ENCODE measurements at places on chromosomes 12 and 14.

DNA sequence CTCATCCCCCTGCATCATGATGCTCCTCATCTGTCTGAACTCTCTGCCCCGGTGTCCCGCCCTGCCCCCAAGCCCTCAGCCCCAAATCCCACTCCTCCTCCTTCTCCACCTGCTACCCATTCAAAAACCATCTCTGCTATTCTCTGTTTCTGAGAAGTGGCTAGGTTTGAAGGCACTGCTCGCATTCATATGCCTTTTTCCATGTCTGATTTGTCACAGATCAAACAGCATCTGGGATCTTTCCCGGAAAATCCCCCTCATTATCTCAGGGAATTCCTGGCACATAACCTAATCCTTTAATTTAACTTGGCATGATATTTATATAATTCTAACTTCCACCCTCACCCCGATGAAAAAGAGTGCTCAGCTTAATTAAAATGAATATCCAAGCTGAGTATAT is 3.3 kb upstream of the ADAM20 start:
- no peaks in the 10 kb centered on the region for H3K4me1 ChIP-seq
- H3K27me3 ChIP-seq = no peaks in the 10 kb centered on the region
- no peak for DNase-seq
- no peak overlapping the region for H3K27ac ChIP-seq
- peaks cover 6% of the 10 kb centered on the region for H3K36me3 ChIP-seq
- H3K4me3 ChIP-seq = no peak overlapping the region

DNA sequence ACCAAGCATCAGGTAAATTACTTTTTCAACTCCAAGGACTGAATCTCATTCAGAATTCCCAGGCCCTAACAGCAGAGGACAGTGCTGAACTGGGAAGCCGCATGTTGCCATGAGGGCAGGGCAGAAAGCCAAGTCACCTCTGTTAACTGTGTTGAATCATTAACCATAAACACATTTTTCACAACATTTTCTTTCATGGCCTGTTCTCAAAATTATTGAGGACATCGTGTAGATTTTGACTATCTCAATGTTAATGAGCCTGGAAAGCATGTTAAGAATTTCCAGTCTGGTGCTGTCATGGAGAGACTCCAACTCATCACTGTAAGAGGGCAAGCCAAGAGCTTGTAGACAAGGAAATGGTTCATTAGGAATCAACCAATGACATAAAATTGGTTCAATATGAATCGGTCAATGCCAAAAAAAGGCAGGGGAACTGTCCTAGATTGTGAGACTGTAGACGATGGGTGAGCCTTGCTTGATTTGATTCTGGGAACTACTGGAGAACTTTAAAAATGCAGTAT is 33.7 kb downstream of the CPM start:
- no peaks in the 10 kb centered on the region for H3K27me3 ChIP-seq
- no peaks in the 10 kb centered on the region for H3K36me3 ChIP-seq

DNA sequence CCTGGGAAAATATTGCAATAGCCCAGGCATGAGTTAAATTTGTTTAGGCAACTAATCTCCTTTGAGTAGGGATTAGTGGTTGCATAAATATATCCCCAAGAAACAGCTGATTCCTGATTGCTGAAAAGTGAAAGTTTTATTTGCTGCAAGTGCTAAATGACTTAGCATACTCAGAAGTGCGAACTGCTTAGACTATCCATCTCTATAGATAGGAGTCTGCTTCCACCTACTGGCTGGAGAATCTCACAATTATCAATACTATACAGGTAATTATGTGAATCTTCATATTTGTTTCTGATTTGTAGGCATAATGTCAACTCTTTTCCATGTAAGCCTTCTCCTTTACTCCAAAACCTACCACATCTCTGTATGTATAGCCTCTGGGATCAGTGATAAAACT is 12.0 kb upstream of the SLCO1B3 start:
- no peaks in the 10 kb centered on the region for H3K4me1 ChIP-seq
- H3K27ac ChIP-seq = no peak overlapping the region
- peaks cover 24% of the 10 kb centered on the region for H3K27me3 ChIP-seq

DNA sequence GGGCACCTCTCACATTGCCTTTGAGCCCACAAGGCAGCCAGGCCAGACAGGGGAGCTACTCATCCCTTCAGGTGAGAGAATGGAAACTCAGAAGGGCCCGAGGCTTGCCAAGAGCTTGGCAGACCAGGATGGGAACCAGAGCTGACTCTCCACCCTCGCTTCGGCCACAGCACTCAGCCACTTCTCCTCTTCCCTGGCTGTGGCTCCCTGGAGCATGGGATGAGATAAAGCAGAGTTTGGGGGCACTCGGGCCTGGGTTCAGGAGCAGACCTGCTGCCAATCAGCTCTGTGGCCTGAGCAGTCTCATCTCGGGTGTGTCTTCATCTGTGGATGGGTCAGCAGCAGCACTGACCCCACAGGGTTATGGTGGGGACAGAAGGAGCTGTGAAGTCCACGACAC is 20.0 kb upstream of the CCDC85C start:
- no peak overlapping the region for H3K27ac ChIP-seq
- peaks cover 7% of the 10 kb centered on the region for H3K4me1 ChIP-seq
- no peaks in the 10 kb centered on the region for H3K27me3 ChIP-seq
- H3K4me3 ChIP-seq = no peak overlapping the region

DNA sequence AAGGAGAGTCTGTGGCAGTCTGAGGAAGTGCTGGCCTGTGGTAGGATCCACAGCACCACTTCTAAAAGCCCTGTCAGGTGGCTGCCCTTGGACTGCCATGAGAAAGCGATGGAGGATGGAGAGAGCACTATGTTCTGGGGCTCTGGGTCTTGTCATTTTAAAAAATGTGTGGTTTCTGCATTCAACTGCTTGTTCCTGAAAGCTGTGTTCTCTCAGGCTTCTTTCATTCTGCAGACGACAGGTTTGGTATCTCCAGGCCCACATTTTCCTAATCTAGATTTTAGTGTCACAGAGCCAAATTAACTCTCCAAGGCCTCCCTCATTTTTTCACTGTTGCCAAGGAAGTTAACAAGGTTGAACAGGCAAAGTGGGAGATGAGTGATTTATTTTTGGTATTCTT is 10.5 kb downstream of the OVCH1 start:
- H3K36me3 ChIP-seq = no peaks in the 10 kb centered on the region
- H3K4me1 ChIP-seq = no peaks in the 10 kb centered on the region
- DNase-seq = no peak
- no peak overlapping the region for H3K27ac ChIP-seq
- no peak overlapping the region for H3K4me3 ChIP-seq

GRCh38 chr12:67656251-67656650 is 7.7 kb downstream of the DYRK2 start:
- no peaks in the 10 kb centered on the region for H3K27me3 ChIP-seq
- no peaks in the 10 kb centered on the region for H3K4me1 ChIP-seq
- no peak for DNase-seq

- no peak overlapping the region for H3K4me3 ChIP-seq
- no peaks in the 10 kb centered on the region for H3K4me1 ChIP-seq
- H3K27ac ChIP-seq = peak overlapping the region; percentile 69
- H3K36me3 ChIP-seq = no peaks in the 10 kb centered on the region
Observed at GRCh38 chr14:28661171-28661772, 105.3 kb upstream of the FOXG1 start.

DNA sequence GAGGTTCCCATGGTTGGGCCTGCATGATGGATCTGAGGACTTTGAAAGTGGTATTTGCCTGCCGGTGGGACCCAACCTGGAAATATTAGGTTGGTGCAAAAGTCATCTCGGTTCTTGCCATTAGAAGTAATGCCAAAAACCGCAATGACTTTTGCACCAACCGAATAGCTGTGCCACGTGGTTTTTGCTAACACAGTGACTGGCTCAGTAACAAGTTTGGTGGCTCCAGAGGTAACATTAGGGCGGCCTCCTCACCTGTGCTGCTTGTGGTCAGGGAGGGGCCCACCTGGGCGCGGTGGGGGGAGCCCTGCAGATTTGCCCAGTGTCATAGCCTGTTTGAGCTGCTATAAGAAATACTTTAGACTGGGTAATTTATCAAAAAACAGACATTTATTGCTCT is 1.8 kb downstream of the BDKRB2 start:
- H3K27me3 ChIP-seq = no peaks in the 10 kb centered on the region
- no peak overlapping the region for H3K4me3 ChIP-seq
- DNase-seq = no peak
- no peaks in the 10 kb centered on the region for H3K36me3 ChIP-seq
- peaks cover 16% of the 10 kb centered on the region for H3K4me1 ChIP-seq
- no peak overlapping the region for H3K27ac ChIP-seq

DNA sequence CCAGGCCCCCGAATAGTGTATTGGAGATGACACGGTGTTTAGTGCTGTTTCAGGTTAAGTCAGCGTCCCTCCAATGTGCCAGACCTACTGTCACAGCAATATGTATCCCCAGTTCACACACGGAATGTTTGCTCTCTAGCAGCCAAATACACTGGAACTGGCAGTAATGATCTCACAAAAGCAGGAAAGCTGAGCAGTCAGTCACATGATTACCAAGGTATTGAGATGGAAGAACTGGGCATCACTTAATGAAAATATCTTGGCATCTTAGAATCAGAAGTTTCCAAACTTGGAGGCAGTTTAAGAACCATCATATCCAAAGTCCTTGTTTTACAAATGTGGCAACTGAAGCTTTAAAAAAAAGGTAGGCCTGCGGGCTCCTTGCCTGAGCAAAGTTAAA is 23.3 kb downstream of the NINJ2 start:
- H3K27ac ChIP-seq = no peak overlapping the region
- H3K4me1 ChIP-seq = no peaks in the 10 kb centered on the region
- peak; percentile 41 for DNase-seq
- no peaks in the 10 kb centered on the region for H3K36me3 ChIP-seq
- H3K27me3 ChIP-seq = no peaks in the 10 kb centered on the region

DNA sequence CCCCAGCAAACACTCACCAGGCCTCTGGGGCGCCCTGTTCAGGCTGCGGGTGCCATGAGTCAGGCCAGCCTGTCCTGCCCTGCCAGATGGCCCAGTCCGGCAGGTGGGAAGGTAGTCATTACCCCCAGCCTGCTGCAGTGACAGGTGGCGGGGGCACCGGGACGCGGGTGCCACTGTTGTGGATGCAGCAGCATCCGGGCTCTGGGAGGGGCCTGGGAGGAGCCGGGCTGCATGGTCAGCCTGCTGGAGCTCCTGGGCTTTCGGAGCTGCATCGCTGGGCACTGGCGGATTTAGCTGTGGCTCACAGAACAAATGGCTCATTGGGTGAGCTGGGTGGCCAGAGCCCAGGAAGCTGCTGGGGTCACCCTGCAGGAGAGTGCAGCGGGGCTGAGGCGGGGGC is 13.5 kb downstream of the CEP170B start:
- no peaks in the 10 kb centered on the region for H3K27me3 ChIP-seq
- no peak overlapping the region for H3K27ac ChIP-seq
- H3K36me3 ChIP-seq = peaks cover 16% of the 10 kb centered on the region

GRCh38 chr14:81305743-81306142 is 85.0 kb upstream of the GTF2A1 start:
- no peaks in the 10 kb centered on the region for H3K4me1 ChIP-seq
- H3K27ac ChIP-seq = no peak overlapping the region
- no peak for DNase-seq
- H3K4me3 ChIP-seq = no peak overlapping the region

DNA sequence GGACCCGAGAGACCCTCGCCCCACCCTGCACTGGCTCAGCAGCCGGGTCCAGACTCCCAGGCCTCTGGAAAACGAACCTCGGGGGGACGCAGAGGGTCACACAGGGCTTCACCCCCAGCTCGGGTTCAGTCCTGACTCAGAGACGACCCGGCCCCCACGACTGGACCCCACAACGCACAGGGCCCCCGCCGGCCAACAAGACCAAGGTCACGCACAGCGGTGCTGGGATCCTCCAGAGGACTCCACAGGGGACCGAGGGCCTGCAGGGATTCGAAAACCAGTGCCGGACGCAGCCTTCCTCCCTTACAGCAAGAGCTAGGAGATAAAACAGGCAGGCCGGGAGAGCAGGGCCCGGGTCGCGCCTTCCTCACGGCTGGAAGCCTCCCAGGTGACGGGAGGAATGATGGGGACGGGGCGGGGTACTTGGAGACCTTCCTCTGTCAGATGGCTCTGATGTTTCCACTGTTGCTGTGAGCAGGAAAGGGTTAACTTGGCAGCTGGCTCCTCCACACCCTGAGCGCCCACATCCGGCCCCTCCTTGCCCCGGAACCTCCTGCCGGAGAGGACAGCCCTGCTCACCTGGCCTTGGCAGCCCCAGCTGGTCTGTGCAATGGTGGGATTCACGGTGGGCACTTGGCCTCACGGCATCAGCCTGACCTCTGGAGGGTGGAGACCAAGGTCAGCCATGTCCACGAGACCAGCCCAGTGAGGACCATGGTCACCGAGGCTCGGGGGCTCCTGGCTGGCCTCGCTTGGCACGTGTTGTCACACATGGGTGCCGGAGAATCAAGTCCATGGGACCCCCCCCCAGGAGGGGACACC is 46.2 kb downstream of the GALNT9 start:
- no peaks in the 10 kb centered on the region for H3K27me3 ChIP-seq
- no peaks in the 10 kb centered on the region for H3K36me3 ChIP-seq
- no peak overlapping the region for H3K4me3 ChIP-seq
- DNase-seq = peak; percentile 90
- no peak overlapping the region for H3K27ac ChIP-seq

DNA sequence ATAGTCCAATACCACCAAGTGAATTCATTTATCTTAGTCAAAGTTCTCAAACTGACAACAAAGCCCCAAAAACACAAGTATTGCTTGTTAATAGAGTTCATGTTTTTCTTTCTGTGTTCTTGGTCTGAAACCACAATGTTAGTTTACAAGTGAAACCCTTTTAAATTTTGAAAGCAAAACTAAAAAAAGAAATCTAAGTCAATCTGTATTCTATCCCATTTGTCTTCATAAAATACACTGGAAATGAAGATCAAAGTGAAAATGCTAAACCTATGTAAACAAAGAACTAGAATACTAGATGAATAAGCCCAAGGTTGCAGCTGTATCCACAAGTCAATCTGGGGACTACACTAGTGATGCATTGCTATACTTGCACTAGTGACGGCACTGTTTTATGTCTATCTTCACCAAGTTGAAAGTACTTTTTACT is 10.4 kb downstream of the MAP4K5 start:
- no peak overlapping the region for H3K4me3 ChIP-seq
- no peak for DNase-seq
- H3K4me1 ChIP-seq = no peaks in the 10 kb centered on the region
- no peaks in the 10 kb centered on the region for H3K36me3 ChIP-seq

DNA sequence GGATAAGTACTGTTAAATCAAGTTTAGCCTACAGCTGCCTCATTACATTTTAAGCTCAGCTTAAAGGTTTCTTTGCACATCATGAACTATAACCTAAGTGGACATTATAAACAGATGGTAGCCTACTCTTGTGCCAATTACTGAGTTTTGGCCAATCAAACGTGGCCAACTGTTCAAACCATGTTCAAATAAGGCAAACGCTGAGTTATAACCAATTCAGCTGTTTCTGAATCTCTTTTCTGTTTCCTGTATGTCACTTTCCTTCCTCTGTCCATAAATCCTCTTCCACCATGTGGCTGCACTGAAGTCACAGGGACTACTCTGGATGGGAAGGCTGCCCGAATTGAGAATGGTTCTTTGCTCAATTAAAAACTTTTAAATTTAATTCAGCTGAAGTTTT is 98.4 kb downstream of the BCAT1 start:
- H3K27me3 ChIP-seq = no peaks in the 10 kb centered on the region
- peaks cover 46% of the 10 kb centered on the region for H3K36me3 ChIP-seq
- peaks cover 8% of the 10 kb centered on the region for H3K4me1 ChIP-seq
- H3K4me3 ChIP-seq = no peak overlapping the region

Data from endodermal cell (in vitro differentiated cells).